Putamen (tissue), 1 donor: ENCODE measurements at places on chromosomes 1 and 21.

- DNase-seq = no peak
Measured at GRCh38 chr1:25809283-25809926, 9.4 kb downstream of the SELENON start.

GRCh38 chr1:156675210-156676113, 1.7 kb downstream of the NES start:
- no peak for DNase-seq

DNA sequence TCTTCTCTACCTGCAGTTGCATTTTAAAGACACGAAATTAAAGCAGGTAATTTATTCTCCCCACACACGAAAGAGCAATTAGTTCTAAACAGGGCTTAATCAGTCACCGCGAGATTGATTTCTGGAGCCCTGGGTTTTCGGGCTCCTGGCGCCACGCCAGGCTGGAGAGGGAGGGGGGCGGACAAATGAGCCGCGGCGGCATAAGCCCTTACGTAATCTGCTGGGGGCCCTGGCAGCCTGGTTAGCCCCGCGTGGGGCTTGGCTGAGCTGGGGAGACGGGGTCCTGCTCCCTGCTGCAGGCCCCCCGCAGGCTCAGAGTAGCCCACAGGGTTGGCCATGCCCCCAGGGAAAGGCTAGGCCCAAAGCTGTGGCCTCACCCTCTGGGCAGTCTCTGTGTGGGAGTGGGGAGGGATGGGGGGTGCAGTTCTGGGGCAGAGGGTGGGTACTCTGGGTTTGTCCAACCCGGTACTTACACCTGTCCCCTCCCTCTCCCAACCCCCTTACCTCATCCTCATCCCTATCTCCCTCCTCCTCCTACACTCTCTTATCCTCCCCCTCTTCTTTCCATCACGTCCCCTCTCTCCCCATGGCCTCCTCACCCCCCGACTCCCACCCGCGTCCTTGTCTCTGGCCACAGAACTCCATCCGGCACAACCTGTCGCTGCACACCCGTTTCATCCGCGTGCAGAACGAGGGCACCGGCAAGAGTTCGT, 19.9 kb downstream of the FOXO6 start:
- DNase-seq = peak; percentile 77

DNA sequence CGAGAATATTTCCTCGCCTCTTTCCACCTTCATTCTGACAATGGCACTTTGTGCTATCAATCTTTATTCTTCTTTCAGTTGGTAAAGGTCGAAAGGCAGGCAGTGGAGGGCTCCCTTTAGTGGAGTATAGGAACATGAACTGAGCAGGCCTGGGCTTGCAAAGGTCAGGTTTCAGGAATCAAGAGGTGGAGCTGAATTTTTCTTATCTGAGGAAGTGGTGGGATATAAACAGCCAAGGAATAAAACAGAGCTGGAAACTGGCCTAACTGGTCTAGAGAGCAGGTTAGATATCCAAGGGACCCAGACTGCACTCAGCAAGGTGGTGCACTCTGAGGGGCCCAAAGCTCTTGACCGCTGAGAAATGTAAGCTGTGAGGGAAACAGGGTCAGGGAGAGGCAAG, 99.1 kb downstream of the PLA2G4A start:
- no peak for DNase-seq

- peak; percentile 82 for DNase-seq
Measured at GRCh38 chr1:209704584-209704983, at the start of gene HSD11B1. TSS of gene HSD11B1 (plus strand) at chr1:209704846. CDS start at chr1:209704943, 97 bp downstream.

GRCh38 chr1:240562111-240562590, 49.8 kb downstream of the GREM2 start:
- DNase-seq = no peak

- no peak for DNase-seq
Measured at GRCh38 chr1:225944951-225945350, 3.9 kb upstream of the LEFTY2 start.

- no peak for DNase-seq
Measured at GRCh38 chr1:235763962-235764361, 102.7 kb downstream of the LYST start.

DNA sequence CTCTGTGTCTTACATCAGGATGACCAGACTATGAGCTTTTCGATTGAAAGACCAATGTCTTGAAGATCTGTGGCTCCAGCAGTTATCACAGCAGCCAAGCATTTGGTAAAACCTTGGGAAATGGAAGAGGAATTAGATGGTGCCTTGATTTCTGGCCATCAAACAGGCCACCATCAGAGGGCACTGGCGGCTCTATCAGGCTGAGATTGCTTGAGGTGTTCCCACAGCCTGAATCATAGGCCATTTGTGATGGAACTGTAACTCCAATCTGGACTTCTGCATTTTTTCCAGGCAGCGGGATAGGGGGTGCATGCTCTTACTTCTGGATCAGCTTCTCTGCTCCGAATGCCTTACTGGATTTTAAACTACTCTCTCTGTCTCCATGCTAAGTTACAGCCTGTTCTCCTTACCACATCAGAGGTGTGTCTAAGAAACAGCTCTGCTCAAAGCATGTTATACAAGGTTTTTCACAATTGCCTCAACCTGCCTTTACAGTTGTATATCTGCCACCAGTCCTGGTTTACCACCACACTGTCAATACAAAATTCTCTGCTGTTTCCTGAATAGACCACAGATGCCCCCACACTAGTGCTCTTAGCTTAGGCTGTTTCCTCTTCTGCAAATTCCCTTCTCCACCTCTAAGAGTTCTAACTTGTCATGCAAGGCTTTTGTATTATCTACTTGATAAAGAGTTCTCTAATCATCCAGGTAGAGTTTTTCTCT, 180.9 kb downstream of the PTGER3 start:
- no peak for DNase-seq

GRCh38 chr21:37358397-37358796, 8.2 kb upstream of the DYRK1A start:
- DNase-seq = no peak

DNA sequence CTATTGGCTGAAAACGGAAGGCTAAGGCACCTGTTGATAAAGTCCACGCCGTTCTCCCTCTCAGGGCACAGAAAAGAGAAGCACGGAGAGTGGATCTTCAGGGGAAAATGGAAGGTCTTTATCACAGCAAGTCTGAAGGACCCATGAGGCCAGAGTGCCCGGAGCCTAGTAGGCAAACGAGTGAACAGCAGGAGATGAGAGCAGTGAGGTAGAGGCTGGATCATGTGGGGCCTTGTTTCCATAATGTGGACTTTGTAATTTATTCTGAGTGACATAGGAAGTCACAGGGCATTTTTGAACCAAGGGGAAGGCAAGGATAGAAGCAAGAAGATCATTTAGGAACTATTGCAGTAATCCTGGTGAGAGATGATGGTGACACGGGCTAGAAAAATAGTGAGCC, 287.2 kb upstream of the NRIP1 start:
- DNase-seq = no peak

GRCh38 chr1:46284597-46285564, 18.5 kb downstream of the LRRC41 start:
- no peak for DNase-seq

- DNase-seq = peak; percentile 44
Measured at GRCh38 chr1:73998348-73998959, 199.5 kb downstream of the LRRIQ3 start.

DNA sequence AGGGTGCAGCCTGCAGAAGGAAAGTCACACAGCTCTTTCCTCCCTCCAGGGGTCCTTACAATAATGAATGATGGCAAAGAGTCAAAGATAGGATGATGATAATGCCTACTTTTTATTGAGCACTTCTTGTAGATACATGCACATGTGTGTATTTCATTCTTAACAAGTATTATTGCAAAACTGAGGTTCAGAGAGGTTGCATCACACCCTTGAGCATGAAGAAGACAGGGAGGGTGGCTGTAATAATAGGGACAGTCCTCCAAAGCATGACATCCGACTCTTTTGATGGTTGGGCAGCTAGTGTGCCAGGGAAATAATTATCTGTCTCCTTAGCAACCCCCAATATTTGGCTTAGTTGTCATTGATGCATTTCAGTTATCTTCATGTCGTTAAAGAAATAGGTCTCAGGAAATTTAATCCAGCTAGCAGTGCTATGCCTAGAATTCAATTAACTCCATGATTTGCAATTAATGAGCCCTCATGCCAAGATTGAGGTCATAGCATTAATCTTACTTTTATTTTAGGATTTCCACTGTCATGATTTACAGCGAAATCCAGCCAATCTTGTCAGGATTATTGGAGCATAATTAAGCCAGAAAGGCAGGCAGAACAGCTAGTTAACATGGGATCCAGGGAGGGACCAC, 35.0 kb downstream of the DNAJC6 start:
- no peak for DNase-seq

DNA sequence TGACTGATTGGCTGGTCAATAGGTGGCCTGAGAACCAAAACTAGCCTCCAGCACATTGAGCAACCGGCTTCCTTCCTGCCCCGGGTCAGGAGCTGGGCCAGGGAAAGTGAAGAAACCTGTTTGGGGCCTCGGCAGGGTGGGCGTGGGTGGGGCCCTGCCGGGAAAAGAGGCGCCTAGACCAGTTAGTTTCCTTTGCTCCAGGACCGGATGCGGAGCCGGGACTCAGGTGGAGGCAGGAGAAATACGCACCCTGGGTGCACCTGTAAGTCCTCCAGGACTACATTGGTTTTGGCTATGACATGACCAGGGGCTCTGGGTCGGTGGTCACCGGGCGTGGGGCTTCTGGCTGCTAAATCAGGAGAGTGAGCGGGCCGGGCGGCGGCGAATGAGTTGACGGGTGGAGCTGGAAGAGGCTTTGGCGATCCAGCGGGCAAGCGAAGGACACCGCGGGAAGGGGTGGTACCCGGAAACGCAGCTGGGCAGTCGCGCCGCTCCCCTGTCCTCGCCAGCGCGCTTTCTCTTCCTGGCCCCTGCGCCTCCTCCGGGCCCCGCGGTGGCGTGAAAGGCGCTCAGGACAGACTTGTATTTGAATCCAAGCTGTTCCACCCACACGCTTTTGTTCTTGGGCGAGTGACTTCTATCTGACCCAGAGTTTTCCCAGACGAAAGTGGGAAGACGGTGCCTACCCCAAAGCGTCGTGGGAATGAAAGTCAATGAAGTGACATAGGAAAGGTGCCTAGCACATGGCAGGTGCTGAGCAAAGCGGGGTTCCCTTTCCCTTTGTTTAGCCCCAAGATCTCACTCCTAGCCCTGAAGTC, 30.6 kb upstream of the JUN start:
- no peak for DNase-seq

DNA sequence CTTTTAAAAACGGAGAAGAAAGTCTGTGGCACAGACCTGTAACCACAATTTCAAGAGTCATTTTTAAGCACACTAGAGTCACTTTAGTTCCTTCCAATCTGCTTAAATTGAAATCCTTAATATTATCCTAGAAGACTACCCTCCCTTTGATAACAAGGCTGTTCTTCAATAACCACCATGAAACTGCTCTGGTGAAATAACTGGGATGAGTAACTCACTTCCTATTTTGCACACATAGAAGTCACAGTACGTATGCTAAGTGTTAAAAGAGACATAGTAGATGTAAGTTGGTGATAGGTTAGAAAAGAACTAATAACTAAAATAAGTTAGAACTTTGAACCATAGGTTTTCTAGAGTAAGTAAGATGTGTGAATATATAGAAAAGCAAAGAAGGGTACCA, 107.8 kb downstream of the NME7 start:
- DNase-seq = no peak

- no peak for DNase-seq
Measured at GRCh38 chr1:66690666-66691381, 61.4 kb upstream of the DYNLT5 start.

- no peak for DNase-seq
Measured at GRCh38 chr1:48785869-48786268, 9.2 kb upstream of the BEND5 start.

- no peak for DNase-seq
Measured at GRCh38 chr1:205947024-205947423, 3.8 kb upstream of the SLC26A9 start.

DNA sequence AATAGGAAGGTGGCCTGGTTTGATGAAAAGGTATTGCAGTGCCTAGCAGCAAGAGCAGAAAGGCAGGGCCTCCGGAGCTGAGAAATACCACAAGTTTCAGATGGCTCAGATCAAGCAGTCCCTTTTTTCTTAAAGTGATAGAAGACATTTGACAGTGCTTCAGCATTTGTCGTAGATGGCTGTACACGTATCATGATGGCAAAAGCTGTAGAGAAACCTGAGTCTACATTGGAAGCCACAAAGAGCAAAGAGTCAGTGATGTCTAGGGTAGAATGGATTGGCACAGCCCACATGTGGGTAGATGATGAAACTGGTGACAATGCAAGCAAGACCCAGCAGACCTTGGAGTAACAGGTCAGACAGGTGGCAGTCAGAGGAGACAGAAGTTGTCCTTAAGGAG, 101.3 kb upstream of the ARTN start:
- DNase-seq = no peak

- DNase-seq = no peak
Measured at GRCh38 chr1:184193451-184193850, 141.9 kb downstream of the TSEN15 start.

DNA sequence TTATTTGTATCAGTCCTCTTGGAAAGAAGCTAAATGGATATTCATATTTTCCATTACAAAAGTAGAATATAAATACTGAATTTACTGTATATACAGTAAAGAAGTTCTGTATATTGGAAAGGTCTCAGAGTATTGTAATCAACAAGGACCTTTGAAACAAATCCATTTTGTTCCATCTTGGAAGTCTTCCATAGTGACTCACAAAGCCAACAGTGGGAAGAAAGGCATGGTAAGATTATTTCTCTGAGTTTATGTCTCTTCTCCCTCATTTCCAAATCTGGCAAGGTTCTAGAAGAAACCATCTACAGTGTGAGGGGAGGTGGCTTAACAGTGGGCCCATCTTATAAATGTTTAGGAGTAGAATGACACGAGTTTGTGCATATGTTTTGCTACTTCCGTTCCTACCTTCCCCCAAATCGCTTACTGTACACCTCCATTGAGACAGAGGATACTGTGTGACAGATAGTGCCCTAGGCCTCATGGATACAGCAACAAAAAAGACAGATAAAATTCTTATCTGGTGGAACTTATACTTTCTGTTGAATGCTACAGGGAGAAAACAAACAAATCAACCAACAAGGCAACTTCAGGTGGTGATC, 22.1 kb upstream of the SSX2IP start:
- DNase-seq = no peak

GRCh38 chr1:33462405-33463164, 9.9 kb upstream of the ZSCAN20 start:
- DNase-seq = no peak

- no peak for DNase-seq
Measured at GRCh38 chr1:33519240-33519884, 46.9 kb downstream of the ZSCAN20 start.

GRCh38 chr1:182952677-182953444, at the start of gene SHCBP1L:
TSS of gene SHCBP1L (minus strand) at chr1:182953166. CDS start at chr1:182953133, 33 bp downstream.
- no peak for DNase-seq

- DNase-seq = no peak
Measured at GRCh38 chr1:15574741-15575140, 10.1 kb downstream of the AGMAT start.

DNA sequence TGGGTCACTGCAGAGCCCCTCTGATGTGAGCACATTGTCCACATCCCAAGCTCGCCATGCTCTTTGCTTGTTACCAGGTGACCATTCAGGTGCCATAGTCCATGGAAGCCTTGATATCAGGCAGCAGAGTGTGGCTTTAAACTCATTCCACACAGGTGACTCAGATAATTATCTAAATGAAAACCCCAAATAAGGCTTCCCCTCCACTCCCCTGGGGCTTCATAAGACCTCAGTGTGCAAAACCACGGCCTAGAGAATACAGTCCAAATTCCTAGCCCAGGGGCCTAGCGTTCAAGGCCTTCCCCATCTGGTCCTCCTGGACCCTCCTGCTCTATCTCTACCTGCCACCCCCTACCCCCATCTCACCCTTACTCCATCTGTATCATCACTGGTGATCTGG, 97.1 kb downstream of the ARHGEF10L start:
- DNase-seq = no peak
